ENCODE measurements at places on chromosomes 16 and 17.

DNA sequence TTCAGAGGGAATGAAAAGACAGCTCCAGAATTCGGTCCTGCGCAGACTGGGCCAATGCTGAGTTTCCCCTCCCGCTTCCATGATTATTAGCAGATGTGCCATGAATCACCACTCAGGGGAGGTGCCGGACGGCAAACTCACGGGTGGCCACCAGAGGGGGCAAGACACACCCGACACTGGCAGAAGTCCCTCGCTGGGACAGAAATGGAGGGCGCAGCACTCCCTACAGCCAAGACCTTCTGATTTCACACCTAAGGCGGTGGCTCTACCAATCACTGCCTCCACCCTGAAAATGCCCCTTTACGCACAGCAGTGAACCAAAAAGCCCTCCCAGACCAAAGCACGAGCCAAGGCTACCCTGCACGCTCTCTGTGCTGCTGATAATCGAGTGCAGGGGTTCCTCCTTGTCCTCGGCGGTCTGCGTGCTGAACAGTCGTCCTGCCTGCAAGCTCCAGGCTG, 26.8 kb downstream of the TRAP1 start:
- peak; percentile 89 for DNase-seq

DNA sequence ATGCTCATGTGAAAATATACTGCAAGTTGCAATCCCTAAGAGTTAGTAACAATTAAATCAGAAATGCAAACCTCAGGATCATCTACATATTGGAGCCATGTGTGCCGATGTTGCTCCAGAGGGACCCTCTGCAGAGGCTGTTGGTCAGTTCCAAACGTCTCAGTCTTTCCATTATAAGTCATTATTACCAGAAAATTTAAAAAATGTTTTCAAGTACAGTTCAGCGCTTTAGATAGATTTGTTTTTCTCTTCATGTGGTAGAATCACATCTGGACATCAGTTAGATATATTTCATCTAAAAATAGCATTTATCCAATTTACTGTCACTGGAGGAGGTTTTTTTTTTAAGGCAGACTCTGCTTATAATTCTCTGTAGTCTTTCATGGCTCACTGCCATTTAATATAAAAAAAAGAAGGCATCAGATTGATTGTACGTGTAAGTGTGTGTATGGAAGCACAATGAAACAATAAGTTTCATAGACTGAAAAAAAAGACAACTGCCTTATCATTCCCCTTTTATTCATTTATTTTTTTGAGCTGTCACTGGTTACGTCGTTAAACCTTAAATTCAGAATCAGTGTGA, 46.1 kb upstream of the MARCHF10 start:
- no peak for DNase-seq

- DNase-seq: no peak
Measured at GRCh38 chr17:75047398-75048098, 523 bp downstream of the KCTD2 start.

- DNase-seq: no peak
Measured at GRCh38 chr16:69833357-69834282, 71.5 kb downstream of the WWP2 start.

- no peak for DNase-seq
Measured at GRCh38 chr16:21088646-21089538, 61.8 kb downstream of the DNAH3 start.

DNA sequence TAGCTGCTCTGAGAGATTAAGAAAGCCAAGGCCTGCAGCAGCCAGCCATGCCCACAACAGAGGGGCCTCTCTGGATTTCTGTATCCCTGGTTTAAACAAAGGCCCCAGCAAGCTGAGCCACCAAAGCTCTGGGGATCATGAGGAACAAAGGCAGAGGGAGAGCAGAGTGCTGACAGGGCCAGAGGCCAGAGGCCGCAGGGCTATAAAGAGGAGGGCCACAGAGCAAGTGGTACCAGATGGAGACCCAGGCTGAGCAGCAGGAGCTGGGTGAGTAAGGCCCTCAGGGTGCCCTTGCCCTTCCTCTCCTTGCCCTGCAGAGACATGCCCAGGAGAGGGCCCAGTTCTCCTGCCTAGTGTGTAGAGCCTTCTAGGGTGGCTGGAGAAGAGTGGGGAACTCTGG, at the start of gene CRYBA1:
Gene CRYBA1, plus strand, starts transcription at position 232 of the 400 bp plus-strand sequence. Its CDS starts 5 bp downstream, at position 237.
- no peak for DNase-seq

All from CD4-positive, alpha-beta T cell treated with Interleukin-2 at 100 ng/mL for 4 hours (primary cell).